NCI-H1105 treated with DMSO at 0.1 percent for 48 hours (cell line): ENCODE measurements at places on chromosomes 7 and 10.

DNA sequence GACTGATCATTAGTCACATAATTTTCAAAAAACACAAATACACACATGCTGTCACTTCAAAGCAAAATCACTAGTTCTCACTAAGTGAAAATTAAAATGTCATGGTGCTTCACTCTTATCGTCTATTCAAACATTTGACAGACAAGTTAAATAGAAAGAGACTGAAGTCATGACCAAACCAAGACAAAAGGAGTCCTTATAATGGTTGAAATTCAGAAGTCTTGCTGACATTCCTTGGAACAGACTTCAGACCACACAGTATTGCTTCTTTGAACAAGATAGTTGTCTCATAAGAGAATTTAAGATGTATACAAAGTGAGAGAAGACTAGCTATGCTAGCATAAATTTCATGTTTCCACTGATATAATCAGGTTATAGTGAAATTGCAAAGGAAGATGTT is 119.5 kb downstream of the SEMA3D start:
- DNase-seq = no peak

DNA sequence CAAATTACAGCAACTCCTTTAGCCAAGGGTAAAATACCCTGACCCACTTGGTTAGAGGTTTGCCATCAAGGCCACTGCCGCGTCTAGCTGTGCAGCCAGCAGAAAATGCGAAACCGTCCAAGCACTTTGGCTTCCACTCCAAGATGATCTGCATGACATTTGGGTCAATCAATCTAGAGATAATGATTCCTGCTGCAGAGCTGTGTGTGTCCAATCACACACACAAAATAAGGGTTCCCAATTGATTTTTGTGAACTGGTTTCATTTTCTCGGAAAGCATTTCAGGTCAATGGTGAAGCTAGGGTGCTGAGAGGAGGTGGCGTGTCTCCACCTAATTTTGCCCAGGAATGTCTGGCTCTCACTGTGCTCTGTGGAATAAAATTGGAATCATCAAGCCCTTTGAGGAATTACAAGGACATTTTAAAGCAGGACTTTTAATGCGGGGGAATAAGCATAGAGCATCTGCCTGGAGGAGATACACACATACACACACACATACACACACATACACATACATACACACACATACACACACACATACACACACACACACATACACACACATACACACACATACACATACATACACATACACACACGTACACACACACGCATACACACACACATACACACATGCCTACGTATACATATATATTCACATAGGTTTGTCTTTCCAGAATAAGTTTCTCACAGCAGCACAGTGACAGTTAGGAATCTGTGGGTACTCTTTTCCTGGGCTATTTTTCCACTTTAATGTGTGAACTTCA is 59.5 kb downstream of the ACADSB start:
- DNase-seq = no peak

GRCh38 chr7:1979591-1980560 is 252.9 kb downstream of the MAD1L1 start:
- DNase-seq = no peak

- DNase-seq = no peak
Observed at GRCh38 chr7:135459951-135460567, 49.8 kb downstream of the CNOT4 start.

- DNase-seq = no peak
Observed at GRCh38 chr10:3402187-3402751, 229.7 kb upstream of the PITRM1 start.

DNA sequence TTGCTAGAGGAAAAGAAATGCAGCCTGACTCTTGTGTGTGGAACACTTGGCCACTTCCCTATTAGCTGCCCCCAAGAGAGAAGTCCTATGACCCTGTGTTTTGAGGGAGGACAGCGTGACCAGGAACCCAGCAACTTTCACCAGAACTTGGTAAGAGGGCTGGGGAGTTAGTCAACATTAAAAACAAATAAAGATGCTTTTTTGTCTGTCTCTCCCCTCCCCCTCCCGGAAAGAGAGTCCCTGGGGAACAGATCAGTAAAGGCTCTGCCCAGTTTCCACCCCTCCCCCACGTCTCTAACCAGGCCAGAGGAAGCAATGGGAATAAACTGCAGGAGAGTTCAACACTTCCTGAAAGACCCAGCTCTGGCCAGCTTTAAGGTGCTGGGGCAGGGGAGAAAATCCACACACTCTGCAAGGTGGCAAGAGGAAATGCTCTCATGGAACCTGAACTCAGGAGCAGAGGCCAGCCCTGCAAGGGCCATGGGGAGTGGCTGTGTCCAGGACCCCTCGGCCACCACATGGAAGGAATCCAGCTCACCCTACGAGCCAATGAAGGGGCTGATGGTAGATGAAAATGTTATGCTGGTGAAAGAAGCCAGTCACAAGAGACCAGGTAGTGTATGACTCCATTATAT is 21.5 kb downstream of the SH3PXD2A start:
- no peak for DNase-seq

GRCh38 chr10:16001581-16001980 is 141.3 kb upstream of the MINDY3 start:
- DNase-seq = no peak

DNA sequence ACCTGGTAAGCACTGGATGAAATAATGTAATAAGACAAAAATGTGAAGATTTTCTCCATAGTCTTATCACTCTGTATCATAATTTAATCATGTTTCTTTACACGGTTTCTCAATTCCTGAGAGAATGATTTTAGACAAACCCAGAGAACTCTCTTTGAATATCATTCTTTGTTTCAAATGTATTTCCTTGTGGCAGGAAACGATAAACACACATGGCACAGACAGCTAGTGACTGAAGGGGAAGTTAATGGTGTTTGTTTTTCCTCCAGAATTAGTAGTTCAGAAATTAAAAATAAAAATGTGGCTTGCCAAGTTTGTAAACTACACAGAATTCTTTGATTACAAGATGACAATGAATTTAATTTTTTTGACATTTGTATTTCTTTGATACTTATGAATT is 163.7 kb upstream of the PRPS1L1 start:
- no peak for DNase-seq

GRCh38 chr7:91327346-91327745 is 63.1 kb downstream of the FZD1 start:
- no peak for DNase-seq

DNA sequence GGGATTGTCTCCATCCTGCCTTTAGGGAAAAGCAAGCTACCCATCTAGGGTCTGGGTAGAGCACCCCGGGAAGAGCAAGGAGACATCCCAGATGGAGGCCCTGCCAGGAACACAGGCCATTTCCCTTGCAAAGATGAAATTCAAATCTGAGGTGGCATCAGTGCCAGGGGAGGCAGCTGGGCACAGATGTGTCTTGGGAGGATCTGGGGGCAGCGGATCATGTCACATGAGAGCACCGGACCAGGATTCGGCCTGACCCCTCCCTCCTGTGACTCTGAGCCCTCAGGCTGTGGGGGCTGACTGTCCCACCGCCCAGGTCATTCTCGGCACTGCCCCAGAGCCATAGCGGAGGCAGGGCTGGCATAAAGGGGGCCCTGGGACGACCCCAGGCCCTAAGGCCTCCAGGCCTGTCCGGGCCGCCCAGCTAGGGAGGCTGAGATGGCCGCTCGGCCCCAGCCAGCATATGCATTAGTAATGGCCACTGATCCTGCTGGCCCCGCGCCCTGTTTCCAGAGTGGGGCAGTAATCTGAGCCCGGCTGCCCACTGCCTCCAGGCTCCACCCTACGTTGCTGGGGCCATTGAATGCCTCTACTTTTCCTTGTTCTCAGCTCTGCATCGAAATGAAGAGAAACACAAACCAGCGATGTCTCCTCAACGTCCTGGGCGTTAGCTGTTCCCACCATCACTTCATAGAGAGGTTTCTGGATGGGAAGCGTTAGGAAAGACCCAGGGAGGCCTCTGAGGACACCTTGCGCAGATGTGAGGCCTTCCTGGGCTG is 148.5 kb downstream of the UBE2H start:
- no peak for DNase-seq

- DNase-seq = no peak
Observed at GRCh38 chr7:25392588-25393338, 164.5 kb upstream of the NPVF start.

GRCh38 chr10:124864421-124865193 is 63.0 kb downstream of the ABRAXAS2 start:
- no peak for DNase-seq

GRCh38 chr7:94335586-94335985 is 59.1 kb upstream of the COL1A2 start:
- no peak for DNase-seq

GRCh38 chr7:139511315-139511714 is 12.2 kb upstream of the CLEC2L start:
- DNase-seq = no peak

- DNase-seq = peak; percentile 0
Observed at GRCh38 chr10:113221756-113222168, 271.7 kb downstream of the TCF7L2 start.

GRCh38 chr10:10589540-10590303 is 427.9 kb upstream of the CELF2 start:
- DNase-seq = no peak

DNA sequence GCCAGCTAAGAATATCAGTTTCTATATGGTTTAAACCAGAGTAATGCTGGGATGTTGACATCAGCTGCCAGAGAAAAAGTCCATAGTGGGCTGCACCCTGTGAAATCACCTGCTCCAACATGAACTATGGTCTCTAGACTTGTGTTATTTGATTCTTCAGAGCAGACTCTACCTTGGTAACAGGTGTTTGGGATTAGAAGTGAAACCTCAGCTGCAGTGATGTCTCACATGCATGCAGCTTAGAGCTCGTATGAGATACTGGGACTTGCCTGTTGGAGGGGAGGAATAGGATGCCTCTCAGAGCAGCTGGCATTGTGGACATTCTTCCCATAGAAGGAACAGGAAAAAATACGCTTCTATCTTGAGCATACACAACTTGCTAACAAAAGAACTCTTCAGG is 287.1 kb upstream of the CSTF2T start:
- no peak for DNase-seq

GRCh38 chr10:30589441-30589840 is 40.1 kb downstream of the LYZL2 start:
- no peak for DNase-seq

DNA sequence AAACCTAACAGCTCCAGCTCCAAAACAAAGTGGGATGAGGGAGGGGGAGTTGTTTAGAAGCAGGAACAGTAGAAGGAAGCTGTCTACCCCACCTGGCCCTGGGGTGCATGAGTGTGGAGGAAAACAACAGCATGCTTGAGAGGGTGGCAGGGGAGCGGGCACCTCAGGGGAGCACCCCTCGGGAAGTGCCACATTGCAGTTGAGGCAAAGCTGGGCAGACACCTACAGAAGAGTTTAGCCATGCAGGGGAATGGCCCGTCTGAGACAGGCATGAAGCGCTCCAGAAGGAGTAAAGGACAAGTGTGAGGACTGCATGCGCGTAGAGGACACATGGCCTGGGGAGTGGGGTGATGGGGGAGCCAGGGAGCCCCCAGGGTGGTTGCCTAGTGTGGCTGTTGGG is 18.1 kb downstream of the CHAT start:
- DNase-seq = no peak

GRCh38 chr7:7577888-7578287 is 11.2 kb downstream of the MIOS start:
- DNase-seq = no peak

- DNase-seq = peak; percentile 72
Observed at GRCh38 chr10:112140110-112140970, 43.2 kb downstream of the GPAM start.

- no peak for DNase-seq
Observed at GRCh38 chr10:104339469-104340110, 1.3 kb upstream of the ITPRIP start.

- peak; percentile 47 for DNase-seq
Observed at GRCh38 chr10:99329304-99329553, at the start of gene CNNM1. Gene CNNM1 (plus strand): TSS chr10:99329356. CDS start chr10:99329388, 32 bp downstream.

DNA sequence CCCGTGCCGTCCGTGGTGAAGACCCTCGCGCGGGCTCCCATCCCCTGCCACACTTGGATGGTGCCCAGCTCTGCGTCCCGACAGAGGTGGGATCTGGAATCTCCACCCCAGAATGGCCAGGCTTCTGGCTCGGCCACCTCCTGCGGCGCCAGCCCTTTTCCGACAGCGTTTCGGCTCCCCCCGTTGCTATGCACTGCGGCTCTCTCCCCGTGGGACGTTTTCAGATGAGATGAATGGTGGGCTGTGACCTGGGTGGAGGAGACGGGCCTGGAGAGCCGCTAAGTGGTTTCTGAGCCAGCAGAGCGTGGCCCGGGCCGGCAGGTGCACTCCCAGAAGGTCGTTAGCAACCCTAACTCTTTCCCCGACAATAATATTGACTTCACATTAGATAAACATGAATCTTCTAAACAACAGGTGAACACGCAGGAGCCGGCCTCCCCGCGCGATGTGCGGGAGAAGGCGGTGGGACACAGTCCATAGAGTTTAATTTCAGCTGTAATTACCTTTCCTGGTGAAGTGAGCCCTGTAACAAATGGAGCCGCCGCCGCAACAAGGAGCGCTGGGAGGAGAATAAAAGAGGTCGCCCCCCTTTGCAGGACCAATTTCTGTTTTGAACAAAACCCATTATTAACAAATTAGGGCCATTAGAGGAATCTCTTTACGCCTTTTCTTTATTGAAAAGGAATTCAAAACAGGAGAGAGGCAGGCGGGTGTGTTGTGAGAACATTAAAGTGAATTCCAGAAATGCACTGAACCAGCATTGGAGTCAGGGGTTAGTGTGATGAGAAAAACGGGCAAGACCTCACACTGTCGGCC is 294.3 kb upstream of the PFKP start:
- DNase-seq = peak; percentile 91
